CD4-positive, alpha-beta T cell treated with Interleukin-1 beta for 1 hour (primary cell): ENCODE measurements at places on chromosomes 12 and 14.

GRCh38 chr14:68785534-68786490 is 7.1 kb downstream of the ZFP36L1 start:
- peak; percentile 52 for DNase-seq

GRCh38 chr12:14892726-14893505 is 7.3 kb upstream of the MGP start:
- DNase-seq: no peak

DNA sequence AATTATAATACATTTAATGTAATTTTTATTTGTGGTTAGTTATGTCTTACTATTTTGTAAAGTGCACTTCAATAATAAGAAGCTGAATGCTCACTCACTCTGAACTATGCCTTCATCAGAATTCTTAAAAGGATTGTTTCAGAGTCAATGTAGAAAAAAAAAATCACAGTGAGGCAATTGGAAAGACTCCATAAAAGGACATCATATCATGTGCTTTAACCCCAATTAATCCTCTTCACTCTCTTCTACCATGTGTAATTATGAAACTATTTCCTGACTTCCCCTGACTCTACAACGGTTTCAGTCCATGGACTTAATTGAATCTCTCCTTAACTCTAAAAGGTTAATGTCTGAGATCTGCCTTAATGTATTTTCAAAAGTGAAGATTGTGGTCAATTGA is 250.4 kb upstream of the ALG10 start:
- no peak for DNase-seq

- no peak for DNase-seq
Measured at GRCh38 chr12:65511134-65511834, 232.8 kb downstream of the MSRB3 start.

DNA sequence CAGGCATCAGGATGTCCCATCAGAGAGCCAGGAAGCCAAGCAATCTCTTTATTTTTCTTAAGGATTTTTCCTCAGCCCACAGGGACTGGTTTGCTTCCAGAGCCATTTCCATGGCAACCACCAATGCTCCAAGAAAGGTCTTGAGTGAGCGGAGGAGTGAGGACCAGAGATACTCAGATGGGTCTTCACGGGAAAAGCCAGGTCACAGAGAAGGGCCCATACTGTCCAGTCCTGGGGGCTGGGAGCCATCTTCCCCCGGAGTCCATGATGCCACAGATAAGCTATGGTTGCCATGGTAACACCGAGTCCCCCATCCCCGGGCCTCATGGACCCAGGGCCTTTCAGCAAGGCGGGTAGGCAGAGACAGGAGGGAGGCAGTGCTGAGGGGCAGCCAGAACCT is 28.6 kb downstream of the CMKLR1 start:
- no peak for DNase-seq
